ENCODE measurements at places on chromosomes 1 and 21. TPM values are rescaled to one million over a fixed set of nuclear protein-coding genes. Genes with fewer than 3 reads are reported as not detected.

PERM1 gene
- total RNA-seq = 0.23 TPM

UBL4B gene
- total RNA-seq = not detected

BMP8A gene
- 0.16 TPM for total RNA-seq

S1PR1 gene
- total RNA-seq = 2.8 TPM

OR10Z1 gene
- not detected for total RNA-seq

CCDC185 gene
- not detected for total RNA-seq

ATP1A4 gene
- total RNA-seq = not detected

LMX1A gene
- not detected for total RNA-seq

LIN28A gene
- total RNA-seq = not detected

LCE2B gene
- total RNA-seq = not detected

RAB7B gene
- 28.8 TPM for total RNA-seq

TPTE gene
- not detected for total RNA-seq

SHISA4 gene
- 2.5 TPM for total RNA-seq

KANK4 gene
- 0.42 TPM for total RNA-seq

GIPC2 gene
- 1.9 TPM for total RNA-seq

C1orf52 gene
- 12.5 TPM for total RNA-seq

SPRR3 gene
- total RNA-seq = 0.70 TPM

TYW3 gene
- 13.4 TPM for total RNA-seq

SLAMF6 gene
- total RNA-seq = not detected

RNU1-2 gene
- total RNA-seq = under 0.01 TPM

LAMB3 gene
- 3,200 TPM for total RNA-seq

TMEM63A gene
- 7.6 TPM for total RNA-seq

AADACL3 gene
- not detected for total RNA-seq

HSD3B1 gene
- not detected for total RNA-seq

CD1E gene
- total RNA-seq = not detected

C1orf185 gene
- total RNA-seq = not detected

LYPD8 gene
- not detected for total RNA-seq

NME7 gene
- total RNA-seq = 25.5 TPM

BRDT gene
- not detected for total RNA-seq

FAM151A gene
- total RNA-seq = not detected

TMEM200B gene
- 6.6 TPM for total RNA-seq

TCHH gene
- 0.04 TPM for total RNA-seq

ZNF281 gene
- 12.5 TPM for total RNA-seq

TMEM125 gene
- total RNA-seq = 3.0 TPM

RTCA gene
- total RNA-seq = 35.3 TPM
